ENCODE measurements at places on chromosomes 2 and 18.
A peak's percentile ranks its signal among the peaks of the same experiment; 100 is the strongest.

DNA sequence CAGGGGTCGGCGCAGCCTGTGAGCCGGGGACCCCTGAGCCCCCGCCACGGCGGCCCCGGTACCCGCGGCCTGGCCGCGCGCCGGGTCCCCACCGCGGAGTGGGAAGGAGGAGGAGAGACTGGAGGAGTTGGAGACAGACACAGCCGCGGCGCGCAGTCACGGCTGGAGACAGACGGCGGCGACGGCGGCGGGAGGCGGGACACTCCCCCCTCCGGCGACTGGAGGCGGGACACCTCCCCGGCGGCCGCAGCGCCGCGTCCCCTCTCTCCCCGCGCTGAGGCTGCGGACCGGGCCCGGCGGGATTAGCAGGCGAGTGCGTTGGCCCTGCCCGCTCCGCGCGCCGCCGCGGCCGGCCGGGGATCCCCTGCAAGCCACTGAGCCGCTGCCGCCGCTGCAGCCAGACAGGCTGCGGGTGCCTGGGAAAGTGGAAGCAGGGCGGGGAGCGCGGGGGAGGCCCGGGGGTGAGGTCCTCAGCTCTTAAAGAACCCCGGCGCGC lies 1.0 kb upstream of the LDLRAD4 start:
- DNase-seq, result no peak

GRCh38 chr18:13934676-13935075 lies 19.3 kb upstream of the MC2R start:
- DNase-seq, result no peak

DNA sequence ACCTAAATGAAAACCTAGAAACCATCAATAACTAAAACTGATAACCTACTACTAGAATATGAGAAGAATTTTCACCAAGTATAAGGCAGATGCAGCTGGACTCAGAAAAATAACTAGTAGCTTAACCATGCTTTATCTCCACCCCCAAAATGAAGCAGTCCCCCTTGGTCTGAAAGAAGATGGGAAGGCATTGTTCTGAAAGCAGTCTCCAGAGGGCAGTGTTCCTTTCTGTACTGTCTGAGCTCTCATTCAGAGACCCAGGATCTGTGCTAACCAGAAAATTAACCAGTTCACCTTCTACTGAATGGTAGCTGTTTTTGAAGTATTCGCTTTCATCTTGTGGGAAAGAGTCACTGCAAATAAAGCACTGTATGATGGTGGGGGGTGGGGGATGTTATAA lies 273.0 kb downstream of the PDE11A start:
- DNase-seq, result peak; percentile 6

DNA sequence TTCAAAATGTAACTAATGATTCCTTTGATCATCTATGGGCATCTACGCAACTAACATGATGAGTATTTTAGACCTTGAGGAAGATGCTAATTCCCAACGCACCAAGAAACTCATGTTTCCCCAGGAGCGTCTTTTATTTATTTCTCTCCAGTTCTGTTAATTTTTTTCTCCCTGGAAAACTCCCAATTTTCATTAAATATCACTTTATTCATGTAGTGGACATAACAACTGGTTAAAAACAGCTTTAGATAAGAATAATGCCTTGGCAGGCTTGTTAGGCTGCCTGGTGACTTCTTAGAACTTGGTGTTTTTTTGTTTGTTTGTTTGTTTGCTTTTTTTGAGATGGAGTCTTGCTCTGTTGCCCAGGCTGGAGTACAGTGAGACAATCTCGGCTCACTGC lies 62.9 kb upstream of the ZFP36L2 start:
- no peak for DNase-seq

GRCh38 chr2:177175917-177176668 lies 36.5 kb upstream of the HNRNPA3 start:
- no peak for DNase-seq

GRCh38 chr18:77765468-77765867 lies 515.8 kb downstream of the GALR1 start:
- no peak for DNase-seq

- DNase-seq, result no peak
These were observed 61.8 kb downstream of the SEMA4F start for GRCh38 chr2:74715880-74716279.

Measured in HS-5 (cell line).